ENCODE measurements at places on chromosomes 16 and 17.
A peak's percentile ranks its signal among the peaks of the same experiment; 100 is the strongest.

- no peak for DNase-seq
These were observed 3.8 kb upstream of the ICAM2 start for GRCh38 chr17:64024215-64024654.

DNA sequence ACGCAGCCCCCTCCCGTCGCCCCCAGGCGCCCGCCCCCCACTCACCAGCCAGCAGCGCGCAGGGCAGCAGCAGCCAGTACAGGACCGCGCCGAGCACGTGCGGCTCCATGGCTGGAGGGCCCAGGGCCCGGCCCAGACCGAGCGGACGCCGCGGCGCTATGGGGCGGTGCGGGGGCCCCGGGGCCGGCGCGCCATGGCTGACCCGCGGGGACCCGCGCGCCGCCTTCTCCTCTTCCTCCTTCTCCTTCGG, 239 bp downstream of the PIEZO1 start:
- DNase-seq = no peak

DNA sequence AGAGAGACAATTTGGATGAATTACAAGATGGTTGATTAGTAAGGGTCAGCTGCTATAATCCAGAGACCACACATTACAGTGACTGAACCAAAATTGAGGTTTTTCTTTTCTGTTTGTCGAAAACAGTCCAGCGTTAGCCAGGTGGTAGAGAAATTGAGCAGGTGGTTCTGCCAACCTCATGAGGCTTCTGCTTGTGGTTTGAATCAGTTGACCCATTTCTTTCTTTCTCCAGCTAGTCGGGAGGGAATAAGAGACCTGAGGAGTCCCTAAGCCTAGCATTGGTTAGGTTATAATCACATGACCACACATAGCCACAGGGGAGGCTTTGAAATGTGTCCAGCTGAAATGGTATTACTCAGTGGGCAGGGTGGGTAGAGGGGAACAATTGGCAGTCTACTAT, 504.6 kb downstream of the HS3ST4 start:
- no peak for DNase-seq

GRCh38 chr16:49048557-49048956, 233.1 kb downstream of the CBLN1 start:
- DNase-seq = no peak

DNA sequence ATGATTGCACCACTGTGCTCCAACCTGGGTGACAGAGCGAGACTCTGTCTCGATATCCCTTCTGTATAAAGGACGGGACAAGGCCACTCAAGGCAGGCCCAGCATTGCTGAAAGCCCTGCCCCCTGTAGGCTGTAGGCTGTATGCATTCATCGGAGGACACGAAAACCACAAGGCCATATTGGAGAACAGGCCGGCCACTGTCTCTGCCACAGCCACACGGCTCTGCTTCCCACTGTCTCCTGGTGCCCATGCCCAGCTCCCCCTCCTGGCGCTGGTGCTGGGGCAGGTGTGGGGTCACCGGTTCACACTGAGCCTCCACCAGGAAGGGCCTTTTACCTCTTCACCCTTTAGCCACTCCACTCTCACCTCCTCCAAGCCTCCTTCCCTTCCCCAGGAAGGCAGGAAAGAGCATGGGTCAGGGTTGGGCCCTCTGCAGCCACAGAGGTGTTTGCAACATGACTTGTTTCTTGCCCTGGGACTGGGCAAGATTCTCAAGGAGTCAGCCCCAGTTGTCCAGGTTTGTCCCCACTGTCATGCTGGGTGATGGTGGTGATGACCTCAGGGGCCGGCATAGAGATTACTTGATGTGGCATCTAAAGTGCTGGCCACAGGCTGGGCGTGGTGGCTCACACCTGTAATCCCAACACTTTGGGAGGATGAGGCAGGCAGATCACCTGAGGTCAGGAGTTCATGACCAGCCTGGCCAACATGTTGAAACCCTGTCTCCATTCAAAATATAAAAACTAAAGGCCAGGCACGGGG, 5.3 kb upstream of the NTN3 start:
- DNase-seq = no peak

GRCh38 chr17:77886387-77886728, 72.1 kb upstream of the TNRC6C start:
- DNase-seq = no peak

DNA sequence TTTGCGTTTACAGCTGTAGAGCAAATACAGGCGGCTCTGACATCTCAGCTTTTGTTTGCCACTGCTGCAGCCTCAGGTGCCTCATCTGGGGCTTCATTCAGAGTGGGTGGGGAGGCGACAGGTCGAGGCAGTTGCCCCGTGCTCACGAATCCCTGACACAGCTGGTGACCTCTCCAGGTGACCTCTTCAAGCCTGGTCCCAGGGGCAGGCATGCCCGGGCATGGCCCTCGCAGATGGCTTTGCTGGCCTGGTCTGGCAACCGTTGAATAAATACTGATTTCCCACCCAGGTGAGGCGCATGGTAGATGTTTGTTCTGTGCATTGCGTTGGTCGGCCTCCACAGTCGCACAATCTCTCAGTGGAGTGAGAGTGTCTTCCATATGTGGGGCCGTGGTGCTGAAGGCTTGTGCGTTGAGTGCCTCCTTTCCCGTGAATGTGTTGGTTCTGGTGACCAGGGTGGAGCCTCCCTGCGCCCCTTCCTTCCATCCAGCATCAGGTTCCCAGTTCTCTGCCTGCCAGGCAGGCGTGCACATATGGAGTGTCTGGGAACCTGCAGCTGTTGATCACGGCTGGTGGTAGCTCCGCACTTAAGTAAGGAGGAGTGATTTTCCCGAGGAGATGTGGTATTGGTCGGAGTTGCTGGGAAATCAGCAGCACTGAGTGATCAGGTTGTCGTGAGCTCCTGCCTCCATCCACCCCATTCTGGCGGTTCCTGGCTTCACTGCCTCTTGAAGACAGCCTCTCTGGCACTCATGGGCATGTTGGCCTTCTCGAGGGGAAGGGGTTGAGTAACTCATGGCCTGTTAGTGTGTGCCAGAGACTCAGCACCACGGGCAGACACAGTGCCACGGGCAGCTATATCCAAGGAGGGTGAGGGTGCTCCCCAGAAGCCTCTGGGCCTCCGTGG, 149.7 kb downstream of the RPTOR start:
- no peak for DNase-seq

- DNase-seq = no peak
These were observed 7.3 kb upstream of the METRNL start for GRCh38 chr17:83071966-83072562.

GRCh38 chr16:67112591-67113399, 3.1 kb downstream of the PHAF1 start:
- no peak for DNase-seq

GRCh38 chr17:3526971-3527370, 30.6 kb downstream of the TRPV3 start:
- no peak for DNase-seq

DNA sequence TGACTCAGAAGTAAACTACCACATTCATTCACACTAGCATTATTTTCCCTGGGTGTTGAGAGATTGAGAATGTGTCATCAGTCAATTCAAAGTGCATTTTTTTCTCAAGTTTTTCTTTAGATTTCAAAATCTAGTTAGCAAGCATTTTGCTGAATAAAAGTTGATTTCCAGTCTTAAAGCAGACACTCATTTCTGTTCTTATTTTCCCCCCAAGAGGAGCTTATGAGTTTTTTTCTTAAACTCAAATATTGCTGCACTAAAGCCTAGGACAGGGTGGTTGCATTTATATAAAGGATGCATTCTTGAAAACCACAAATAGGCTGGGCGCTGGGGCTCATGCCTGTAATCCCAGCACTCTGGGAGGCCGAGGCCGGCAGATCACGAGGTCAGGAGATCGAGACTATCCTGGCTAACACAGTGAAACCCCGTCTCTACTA, 15.3 kb downstream of the CDH3 start:
- no peak for DNase-seq

- no peak for DNase-seq
These were observed 33.3 kb downstream of the OR1D5 start for GRCh38 chr17:3030096-3030495.

DNA sequence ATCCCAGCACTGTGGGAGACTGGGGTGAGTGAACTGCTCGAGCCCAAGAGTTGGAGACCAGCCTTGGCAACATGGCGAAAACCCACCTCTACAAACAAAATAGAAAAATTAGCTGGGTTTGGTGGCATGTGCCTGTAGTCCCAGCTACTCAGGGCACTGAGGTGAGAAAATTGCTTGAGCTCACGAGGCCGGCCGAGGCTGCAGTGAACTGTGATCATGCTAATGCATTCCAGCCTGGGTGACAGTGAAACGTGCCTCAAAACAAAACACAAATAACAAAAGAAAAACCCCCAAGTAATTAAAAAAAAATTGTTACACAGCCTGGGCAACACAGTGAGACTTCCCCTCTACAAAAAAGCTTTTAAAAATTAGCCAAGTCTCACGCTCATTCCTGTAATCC, 5.0 kb downstream of the CCDC47 start:
- DNase-seq = no peak

DNA sequence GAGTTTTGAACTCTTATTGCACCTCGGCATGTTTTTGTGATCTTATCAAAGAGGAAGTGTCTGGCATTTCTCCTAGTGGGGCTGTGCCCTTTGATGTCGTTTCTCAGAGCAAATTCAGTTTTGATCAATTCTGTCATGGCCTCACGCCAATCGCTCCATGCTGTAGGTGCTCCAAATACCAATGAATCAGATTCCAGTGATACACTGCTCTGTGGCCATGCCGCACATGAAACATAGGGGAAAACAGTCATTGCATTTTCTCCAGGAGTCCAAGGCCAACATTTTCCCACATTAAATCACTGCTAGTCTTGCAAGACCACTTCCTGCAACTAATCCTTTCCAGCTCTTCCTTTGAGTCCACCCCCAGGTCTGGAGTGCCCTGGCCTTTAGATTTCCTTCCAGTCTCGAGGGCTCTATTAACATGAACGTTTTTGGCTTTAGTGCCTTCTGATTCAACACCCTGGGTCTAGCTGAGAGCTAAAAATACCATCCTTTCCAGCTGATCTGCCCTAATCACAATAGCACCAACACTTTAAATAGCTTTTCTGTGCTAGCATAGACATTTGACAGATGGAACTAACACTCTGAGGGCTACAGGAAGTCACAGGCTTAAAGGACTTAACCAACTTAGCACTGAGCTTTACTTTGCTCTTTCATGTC, 18.2 kb upstream of the RASL10B start:
- peak; percentile 90 for DNase-seq

DNA sequence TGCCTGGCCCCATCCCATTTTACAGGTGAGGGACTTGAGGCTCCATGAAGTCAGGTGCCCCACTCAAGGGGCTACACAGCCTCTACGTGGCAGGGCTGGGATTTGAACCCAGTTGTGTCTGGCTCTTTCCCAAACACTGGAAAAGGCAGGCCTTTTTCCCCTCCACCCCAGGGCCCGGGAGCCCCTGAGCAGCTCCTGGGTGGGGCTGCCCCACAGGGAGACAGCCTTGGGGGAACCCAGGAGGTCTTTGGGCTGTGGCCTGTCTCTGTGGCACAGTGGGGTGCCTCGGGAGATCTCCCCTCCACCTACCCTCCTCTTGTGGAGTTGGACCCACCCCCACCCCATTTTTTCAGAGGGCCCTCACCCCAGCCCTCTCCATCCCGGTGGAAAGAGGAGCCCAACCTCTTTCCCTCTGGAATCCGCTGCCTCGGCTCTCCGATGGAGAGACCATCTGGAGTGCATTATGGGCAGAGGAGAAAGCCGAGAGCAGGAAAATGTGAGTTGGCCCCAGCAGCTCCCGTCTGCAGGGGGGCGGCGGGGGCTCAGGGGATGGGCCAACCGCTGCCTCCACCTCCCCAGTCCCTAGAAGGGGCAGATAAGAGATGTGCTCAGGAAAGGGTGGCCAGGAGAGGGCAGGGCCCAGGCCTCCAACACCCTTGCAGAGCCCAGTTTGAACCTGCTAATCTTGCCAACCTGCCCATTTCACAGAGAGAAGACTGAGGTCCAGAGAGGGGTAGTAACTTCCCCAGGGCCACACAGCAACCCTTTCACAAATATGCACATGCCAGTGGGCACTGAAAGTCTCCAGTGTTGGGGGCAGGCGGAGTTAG, 15.4 kb upstream of the TMEM92 start:
- no peak for DNase-seq

DNA sequence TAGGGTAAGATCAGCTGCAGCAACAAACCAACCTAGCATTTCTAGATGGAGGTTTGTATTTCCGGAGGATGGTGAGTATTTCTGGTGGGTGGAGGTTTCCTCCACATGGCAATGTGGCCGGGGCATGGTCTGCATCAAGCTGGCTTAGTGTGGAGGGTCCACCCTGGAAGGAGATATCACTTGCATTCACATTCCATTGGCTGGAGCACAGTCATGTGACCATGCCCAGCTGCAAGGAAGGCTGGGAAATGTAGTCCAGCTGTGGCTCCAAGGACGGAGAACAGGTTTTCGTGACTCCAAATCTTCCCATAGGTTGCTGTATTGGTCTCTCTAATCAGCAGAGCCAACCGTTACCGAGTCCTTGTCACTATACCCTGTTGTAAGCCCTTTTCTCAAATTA, 68.7 kb downstream of the RAI1 start:
- no peak for DNase-seq

DNA sequence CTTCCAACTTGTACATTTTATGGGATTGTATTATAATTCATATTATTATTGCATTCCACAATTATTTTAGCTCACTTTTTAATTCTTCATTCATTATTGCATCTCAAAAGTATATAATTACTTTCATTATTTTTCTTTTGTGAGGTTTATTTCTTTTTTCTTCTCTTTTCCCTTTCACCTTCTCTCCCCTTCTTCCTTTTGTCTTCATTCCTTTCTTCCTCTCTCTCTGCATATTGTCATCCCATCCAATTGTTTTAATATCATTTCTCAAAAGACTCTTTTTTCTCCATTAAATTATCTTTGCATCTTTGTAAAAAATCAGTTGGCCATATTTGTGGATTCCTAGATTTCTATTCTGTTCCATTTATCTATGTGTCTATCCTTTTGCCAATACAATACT, 17.3 kb downstream of the DYNLL2 start:
- DNase-seq = no peak

GRCh38 chr16:72673118-72673517, 374.8 kb downstream of the ZFHX3 start:
- DNase-seq = no peak

GRCh38 chr17:32944248-32945020, 16.5 kb downstream of the TMEM98 start:
- no peak for DNase-seq

DNA sequence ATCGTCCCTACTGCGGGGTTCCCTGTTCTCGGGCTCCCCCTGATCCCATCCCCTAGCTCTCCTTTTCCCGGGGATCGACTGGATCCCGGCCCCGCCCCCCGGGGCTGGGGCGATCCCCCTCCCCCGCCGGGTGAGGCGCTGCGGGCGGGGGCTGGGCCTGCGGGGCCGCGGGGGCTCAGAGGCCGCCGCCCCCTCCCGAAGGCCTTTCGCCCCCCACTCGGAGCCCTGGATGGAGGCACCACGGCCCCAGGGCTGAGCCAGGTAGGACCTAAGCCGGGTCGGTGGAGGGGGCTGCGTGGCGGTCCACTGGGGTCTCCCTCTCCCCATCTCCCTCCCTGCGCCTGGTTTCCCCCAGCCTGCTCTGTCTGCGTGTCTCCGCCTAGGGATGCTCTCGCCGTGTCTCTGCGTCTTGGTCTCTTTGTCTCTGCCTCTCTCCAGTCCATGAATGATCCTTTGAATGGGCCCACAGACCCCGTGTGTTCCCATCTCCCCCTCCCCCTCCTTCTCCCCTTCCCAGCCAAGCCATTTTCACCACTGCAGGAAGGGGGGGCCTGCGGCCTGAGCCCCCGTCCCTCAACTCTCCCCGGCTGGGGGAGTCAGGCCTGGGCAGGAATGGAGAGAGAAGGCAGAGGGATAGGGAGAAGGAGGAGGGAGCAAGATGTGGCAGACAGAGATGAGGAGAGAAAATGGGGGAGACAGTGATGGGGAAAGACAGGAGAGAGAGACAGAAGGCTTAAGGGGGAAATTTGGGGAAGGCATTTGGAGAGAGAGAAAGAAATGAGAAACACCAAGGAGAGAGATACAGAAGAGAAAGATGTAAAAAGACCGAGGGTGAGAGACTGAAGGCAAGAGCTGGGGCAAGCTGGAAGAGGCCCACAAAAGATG, 1.7 kb upstream of the TMEM256 start:
- no peak for DNase-seq

All from AG04449 (cell line).